ENCODE measurements at places on chromosomes 13 and 19. TPM values are rescaled to one million over a fixed set of nuclear protein-coding genes. Genes with fewer than 3 reads are reported as not detected.

GRCh38 chr19:16262618-16263017, 62.0 kb upstream of the KLF2 start:
- DNase-seq, result no peak

DNA sequence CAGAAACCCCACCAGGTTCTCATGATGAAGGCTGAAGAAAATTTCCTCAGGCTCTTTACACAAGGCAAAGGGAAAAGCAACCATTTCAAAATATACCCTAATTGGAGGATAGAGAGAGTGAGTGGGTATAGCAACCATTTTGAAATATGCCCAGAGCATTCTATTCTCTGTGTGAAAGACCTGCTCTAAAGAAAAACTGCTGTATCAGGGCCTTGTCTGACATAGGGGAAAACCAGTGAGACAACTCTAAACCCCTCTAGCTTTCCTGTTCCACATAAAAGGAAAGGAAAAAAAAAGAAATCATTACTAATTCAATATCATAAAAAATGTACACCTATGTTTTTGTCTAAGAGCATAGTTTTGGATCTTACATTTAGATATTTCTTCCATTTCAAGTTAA, 42.3 kb downstream of the TPTE2 start:
- no peak for DNase-seq

DNA sequence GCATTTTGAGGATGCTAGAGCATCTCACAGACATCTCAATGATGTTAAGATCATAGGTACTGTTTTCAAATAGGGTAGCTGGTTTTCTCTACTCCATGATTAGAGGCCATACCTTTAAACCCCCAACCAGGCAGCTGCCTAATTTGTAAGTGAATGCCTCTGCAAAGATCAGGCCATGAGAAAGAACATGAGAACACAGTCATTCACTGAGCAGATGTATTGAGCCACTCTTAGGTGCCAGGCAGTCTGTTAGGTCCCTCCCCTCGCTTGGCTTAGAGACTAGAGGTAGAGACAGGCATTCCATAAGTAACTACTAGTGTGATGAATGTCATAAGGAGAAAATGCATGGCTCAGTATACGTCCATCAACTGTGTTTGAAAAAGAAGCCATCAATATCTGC, 410.0 kb downstream of the FGF9 start:
- no peak for DNase-seq

- DNase-seq, result no peak
Measured at GRCh38 chr13:75702476-75702875, 66.3 kb downstream of the LMO7 start.

- peak; percentile 34 for DNase-seq
Measured at GRCh38 chr13:73429701-73430100, 370.9 kb downstream of the KLF5 start.

GRCh38 chr13:60000081-60000480, 163.6 kb downstream of the DIAPH3 start:
- DNase-seq, result no peak

- no peak for DNase-seq
Measured at GRCh38 chr13:110372676-110373075, 65.6 kb downstream of the COL4A2 start.

GRCh38 chr13:63198071-63198470, 1782.4 kb upstream of the PCDH20 start:
- no peak for DNase-seq

DNA sequence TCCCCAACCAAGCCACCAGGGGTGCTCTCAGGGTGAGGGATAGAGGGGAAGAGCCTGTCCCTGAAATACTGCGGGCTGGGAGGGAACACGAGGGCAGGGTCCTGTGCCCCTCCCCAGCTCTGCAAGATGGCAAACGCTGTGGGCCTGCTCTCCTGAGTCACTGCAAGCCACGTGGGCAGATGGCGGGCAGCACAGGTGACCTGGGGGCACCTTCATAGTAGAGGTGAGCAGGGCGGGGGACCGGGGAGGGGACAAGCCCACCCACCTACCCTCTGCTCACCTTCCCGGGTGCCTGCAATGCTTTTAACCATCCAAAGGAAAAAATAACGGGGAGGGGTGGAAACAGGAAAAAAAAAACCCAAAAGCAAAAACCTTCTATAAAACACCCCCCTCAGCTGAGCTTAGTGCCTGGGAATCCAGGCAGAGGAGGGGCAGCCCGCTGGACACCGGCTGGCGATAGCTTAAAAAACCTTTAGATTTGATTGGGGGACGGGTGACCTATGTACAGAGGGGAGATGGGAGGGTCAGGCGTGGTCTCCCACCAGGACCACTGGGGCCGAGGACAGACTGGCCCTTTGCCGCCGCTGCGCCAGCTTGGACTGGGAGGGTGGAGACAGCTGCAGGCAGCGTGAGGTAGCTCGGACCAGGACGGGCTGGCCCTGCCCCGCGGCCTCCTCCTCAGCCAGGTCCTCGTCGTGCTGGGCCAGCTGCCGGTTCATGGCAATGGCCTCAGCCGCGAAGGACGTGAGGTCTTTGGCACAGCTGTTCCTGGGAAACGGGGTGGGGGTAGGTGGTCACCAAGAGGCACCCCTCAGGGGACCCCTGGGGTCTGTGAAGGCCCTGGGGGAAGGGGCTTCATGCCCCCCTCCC, 11.7 kb downstream of the MKNK2 start:
- no peak for DNase-seq

DNA sequence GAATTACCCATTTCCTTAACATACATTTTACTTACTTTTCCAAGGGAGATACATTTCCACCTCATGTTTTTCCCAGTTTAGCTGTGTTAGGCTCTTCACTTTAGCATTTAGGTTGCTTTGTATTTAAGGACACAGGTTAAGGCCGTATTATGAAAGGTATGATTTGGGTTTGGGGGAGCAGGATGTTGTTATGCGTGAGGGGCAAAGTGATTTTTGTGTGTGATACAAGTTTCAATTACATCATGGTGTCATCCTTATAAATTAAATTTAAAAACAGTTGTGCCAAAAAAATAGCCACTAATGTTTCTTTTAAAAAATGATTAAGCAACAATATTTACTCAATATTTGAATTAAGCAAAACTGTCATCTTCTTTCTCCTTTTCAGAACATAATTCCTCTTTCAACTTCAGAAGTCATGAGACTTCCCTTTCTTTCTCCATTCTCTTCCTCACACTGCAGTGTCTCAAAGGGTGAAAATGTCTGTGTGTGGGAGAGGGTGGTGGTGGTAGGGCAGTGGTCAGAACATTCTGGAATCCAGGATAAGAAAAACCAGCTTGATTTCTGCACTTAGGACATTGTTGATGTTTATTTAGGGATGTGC, 126.2 kb downstream of the KCNRG start:
- no peak for DNase-seq

DNA sequence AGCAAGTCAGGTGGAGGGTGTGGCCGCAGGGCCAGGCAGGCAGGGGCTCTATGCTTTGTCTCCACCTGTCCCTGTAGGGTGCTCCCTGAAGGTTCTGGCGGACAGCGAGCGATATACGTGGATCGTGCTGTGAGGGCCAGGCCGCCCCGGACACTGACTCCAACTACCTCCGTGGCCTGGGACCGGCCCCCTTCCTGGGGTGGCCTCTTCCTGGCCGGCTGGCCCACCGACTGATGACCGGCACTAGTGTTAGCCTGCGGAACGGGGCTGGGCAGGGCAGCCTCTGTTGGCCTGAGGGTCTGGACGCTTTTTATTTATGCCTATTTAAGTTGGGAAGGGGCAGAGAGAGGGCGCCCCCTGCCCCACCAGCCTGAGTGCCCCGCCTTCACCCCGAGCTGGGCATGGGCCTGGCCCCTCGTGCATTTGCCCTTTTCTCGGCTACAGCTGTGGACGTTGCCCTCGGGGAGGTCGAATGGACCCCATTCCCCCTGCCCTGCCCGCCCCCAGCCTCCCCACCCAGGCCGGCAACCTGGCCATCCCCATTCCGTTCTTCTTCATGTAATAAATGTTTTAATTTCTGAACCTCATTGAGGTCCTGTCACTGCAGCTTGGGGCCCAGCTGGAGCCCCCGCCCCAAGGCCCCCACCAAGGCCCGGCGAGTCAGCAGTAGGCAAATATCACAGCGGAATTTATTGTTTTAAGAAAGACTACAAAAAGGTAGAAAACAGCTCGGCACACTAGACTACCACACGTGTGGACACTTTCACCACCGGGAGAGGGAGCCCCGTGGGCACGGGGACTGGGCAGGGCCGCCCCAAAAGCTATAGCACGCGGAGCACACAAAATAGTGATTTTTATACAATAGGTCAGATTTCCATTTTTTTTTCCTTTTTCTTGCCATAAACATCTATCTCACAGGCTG, 8.8 kb downstream of the DCAF15 start:
- DNase-seq, result no peak

ZNF784 gene
- 3.6 TPM for total RNA-seq

GRK1 gene
- not detected for total RNA-seq

CEACAM7 gene
- total RNA-seq, result not detected

All from Caki2 (cell line).